SK-N-DZ (cell line): ENCODE measurements at places on chromosomes 6 and 20.

DNA sequence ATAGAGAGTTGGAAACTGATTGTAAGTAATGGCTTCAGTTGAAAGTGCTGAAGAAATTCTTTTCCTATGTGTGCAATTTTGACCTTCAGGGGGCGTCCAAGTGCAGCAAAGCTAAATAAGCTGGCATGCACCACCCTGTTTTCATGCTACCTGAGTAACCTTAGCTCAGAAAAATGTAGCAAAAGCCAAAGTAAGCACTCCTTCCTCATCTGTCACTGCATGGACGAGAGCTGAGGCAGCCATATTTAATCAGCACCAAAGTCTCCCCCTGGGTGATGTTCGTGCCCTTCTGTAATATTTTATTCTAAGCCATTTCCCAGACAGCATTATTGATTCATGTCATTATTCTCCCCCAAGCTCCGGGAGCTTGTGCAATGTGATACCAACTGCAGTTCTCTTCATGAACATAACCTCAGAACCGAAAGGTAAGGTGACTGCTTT lies 123.1 kb downstream of the RPS12 start:
- DNase-seq = peak; percentile 67

DNA sequence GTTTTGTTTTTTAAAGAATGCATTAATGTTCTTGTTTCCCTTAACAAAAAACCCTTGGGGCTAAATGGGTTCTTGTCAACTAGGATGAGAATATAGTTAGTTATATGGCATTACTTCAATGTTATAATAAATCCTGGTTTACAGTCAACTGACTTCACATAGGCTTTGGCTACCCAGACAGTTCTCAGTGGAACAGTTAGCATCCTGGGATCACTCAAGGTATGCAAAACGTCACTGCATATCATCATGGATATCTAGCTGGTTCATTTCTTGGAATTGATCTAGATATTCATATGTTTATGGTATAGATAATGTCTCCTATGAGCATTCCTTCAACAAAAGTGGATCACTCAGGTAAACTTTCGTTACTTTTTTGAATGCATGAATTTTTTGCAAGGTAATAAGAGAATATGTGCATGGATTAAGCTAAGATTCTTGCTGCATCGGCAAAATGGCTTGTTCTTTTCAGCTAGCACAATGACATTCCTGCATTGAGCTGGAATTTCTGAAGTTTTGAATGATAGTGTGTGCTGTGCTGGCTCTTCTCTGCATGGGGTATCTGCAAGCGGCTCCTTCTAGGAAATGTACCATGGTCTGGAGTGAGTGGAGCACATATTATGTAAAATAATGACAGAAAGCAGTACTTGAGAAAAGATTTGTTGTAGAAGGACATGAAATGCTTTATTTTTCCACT lies 138.9 kb downstream of the ADGRG6 start:
- no peak for DNase-seq

DNA sequence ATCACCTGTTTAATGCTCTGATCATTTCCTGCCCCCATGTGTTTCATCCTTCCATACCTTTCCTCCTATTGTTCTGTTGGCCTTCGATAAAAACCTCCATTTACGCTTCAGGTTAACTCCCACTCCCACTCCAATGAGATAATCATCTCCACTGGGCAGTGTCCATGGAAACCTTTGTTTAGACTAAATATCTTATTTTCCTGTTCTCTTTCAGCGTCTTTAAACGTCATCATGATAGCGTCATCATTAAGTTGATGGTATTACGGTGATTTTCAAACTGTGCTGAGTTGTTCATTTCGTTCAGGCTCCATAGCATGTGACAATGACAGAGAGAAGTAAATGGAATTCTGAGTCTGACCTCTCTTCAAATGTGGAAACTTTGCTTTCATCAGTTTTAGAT lies 970.5 kb upstream of the SLC35B3 start:
- no peak for DNase-seq

DNA sequence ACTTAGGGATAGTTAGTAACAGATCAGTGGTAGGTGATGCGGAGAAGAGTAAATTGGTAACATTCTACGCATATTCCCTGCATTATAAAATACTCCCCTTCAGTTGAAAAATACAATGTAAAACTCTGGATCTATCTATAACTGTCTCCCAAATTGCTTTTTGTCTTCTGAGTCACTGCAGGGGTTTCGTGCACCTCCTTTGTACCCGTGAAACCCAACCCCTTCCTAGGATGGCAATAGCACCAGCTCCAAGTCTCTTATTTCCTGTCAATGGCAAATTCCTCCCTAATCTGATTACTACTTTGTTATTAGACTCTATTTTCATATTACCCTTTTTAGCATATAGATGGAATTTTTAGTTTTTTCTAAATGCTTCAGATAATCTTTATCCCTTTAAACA lies 20.6 kb upstream of the STMND1 start:
- no peak for DNase-seq

- no peak for DNase-seq
Measured at GRCh38 chr6:11606332-11606731, 68.8 kb downstream of the TMEM170B start.

DNA sequence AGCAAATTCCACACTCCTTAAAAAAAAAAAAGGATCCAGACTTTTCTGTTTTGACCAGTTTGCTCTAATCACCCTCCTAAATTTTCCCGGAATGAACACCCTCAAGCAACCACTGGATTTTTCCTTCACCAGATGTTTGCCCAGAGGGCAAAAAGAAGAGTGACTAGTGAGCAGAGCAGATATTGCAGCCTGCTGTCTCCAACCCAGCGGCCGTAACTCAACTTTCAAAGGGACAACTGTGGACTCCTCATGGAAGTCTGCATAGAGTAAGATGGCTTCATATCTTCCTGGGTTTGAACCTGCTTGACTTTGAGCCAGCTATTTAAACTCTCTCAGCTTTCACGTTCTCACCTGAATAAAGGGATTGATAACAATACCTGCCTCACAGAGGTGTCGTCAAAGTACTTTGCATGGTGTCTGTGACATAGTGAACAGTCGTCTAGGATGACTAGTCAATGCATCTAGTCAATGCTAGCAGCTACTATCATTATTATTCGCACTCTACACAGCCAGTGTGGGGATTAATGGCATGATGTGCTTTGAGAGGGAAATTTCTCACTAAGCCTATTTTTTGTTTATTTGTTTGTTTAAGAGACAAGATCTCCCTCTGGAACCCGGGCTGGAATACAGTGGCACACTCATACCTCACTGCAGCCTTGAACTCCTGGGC lies 92.2 kb upstream of the HIVEP1 start:
- DNase-seq = no peak

DNA sequence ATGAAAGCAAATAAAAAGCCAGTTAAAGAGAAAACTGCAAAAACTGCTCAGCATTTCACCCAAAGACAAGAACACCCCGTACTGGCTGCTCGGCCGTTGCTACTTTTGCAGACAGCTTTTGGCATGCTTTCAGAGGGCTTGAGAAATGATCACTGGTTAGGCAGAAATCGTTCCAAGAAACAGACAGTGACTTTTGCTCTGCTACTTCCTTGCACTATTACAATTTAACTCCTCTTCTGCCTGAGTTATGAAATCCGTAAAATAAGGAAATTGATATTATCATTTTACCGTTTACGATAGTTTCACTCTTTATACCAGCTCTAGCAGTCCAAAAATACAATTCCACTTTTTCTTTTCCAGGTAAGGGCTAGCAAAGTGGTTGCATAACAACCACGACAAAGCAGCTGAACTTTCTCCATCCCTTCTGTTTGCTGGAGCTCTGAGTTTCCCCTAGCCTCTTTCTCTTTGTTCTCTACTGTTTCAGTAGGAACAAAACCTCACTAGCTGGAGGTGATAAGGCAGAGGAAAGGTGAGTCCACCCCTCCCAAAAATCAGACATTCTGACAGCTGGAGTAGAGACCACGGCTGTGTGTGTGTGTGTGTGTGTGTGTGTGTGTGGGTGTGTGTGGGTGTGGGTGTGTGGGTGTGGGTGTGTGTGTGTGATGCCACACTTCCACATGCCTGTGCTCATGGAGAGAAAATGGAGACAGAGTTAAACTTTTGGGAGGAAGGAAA lies 191.8 kb upstream of the RREB1 start:
- DNase-seq = no peak

- no peak for DNase-seq
Measured at GRCh38 chr6:130838951-130839350, 11.7 kb downstream of the SMLR1 start.

GRCh38 chr20:62642051-62642665 lies at the start of gene SLCO4A1:
TSS of gene SLCO4A1 (plus strand) at chr20:62642503. CDS start at chr20:62656455, 13,952 bp downstream.
- peak; percentile 83 for DNase-seq

- no peak for DNase-seq
Measured at GRCh38 chr6:71621918-71622519, 264.3 kb upstream of the RIMS1 start.

DNA sequence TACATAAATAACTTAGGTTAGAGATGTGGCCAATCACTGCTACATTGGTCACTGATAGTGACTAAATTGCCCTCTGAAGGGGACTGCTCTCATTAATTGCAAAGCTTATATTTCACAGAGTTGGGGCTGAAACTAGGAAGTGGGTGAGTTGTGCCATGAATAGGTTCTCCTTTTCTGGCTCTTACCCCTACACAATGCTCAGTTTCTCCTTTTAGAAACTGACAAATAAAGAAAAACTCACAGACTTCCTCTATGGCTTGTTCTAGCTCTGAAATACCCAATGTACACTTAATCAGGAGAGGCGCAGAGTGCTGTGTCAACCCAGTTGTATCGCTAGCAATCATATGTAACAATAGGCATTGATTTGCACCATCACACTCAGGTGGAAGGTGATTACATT lies 41.2 kb upstream of the PROKR2 start:
- no peak for DNase-seq

GRCh38 chr6:142413111-142413510 lies 111.3 kb downstream of the ADGRG6 start:
- DNase-seq = no peak

DNA sequence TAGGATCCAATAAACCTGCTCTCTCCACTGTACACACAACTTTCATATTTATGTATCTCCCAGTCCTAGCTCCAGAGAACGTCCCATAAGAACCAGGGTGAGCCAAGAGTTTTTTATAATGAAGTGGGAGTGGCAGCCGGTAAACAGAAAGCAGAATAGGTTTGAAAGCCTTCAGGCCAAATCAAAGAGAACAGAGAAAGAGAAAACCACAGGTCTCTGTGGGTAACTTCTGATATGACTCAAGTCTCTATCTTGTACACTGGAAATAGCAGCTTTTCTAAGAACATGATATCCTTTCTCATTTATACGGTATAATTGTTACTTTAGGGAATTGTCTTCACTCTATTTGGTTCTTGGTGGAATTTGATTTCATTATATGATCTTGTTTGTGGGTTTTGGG lies 273.6 kb downstream of the PACRG start:
- DNase-seq = no peak

GRCh38 chr20:1669304-1669703 lies 11.7 kb upstream of the SIRPG start:
- no peak for DNase-seq

DNA sequence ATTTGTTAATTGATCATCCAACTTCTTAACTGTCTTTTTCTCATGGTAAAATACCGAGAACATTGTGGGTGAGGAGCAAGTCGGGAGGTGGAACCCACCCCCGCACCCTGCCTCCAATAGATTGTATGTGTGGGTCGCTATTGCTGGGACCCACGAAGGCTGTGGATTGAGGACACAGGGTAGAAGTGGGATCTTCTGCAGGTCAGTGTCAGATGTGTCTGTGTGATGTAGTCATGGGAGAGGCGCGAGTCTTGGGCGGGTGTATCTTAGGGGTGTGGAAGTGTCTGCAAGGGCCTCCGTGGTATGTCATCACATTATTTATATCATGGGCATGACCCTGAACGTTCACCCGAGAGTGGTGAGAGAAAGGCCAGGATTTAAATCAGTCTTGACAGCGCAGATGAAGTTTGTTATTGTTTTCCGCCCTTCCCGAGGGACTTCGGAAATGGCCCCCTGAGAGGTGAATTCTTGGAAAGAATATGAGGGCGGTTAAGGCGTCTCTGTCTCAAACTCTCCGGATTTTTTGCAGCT lies 472 bp upstream of the PAQR8 start:
- DNase-seq = peak; percentile 81

- DNase-seq = peak; percentile 33
Measured at GRCh38 chr20:10316582-10316981, 98.0 kb downstream of the SNAP25 start.

GRCh38 chr6:138034229-138034628 lies 73.0 kb downstream of the PERP start:
- DNase-seq = no peak

DNA sequence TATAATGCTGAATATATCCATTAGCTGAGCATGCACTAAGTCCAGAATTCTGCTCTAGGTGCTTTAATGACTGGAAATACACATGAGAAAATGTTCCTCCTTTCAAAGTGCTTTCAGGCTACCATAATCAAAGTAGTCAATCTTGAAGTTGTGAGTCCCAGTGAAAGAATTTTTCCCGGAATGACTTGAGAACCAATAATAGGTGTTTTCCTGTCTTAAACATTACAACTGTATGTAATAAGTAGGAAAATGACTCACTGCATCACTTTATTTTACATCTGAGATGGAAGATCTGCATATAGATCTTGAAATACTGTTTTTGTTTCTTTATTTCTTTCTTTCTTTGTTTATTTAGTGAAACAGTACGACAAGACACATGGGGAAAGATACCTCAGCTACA lies 437.4 kb upstream of the JAG1 start:
- no peak for DNase-seq

DNA sequence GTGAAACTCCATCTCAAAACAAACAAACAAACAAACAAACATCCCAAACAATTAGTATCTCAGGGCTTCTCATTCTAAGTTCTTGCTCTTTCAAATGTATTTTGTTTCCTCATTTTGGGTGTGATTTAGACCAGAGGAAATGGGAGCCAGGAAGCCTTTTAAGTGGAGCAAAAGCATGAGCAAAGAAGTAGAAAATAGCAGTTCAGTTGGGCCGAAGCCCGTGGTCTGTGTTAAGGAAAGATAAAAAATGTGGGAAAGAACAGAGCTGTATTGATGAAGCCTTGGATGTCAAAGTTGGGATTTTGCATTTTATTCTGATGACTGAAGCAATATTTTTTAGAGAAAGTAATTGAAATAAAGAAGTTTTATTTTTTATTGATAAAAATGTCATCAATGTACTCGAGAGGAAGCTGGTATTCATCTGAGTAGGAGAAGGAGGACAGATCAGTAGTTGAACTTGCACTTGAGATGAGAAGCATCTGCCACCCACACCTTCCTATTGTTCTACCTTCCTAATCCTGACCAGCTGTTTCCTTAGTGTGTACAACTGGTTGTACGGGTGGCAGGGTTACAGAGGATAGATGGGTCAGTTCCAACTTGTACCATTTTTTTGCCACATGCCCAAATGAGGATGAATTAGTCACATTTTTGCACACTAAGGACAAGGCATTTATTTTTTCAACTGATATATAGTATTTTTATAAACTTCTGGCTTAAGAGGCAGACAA lies 56.1 kb downstream of the KIAA0408 start:
- no peak for DNase-seq

- peak; percentile 37 for DNase-seq
Measured at GRCh38 chr6:55578537-55579363, at the start of gene HMGCLL1. TSS of gene HMGCLL1 (minus strand) at chr6:55579192. CDS start at chr6:55579055, 137 bp downstream.

GRCh38 chr6:140782941-140783340 lies 1349.8 kb upstream of the GJE1 start:
- DNase-seq = no peak

- DNase-seq = no peak
Measured at GRCh38 chr6:165818200-165818599, 155.2 kb upstream of the PDE10A start.

- no peak for DNase-seq
Measured at GRCh38 chr6:92507552-92507951, 911.8 kb downstream of the EPHA7 start.
